NCI-H526 (cell line): ENCODE measurements at places on chromosomes 11 and 22.

GRCh38 chr11:130314184-130314749, 450 bp downstream of the ZBTB44 start:
- no peak for DNase-seq

- no peak for DNase-seq
Measured at GRCh38 chr11:473415-473814, 23.3 kb downstream of the PTDSS2 start.

DNA sequence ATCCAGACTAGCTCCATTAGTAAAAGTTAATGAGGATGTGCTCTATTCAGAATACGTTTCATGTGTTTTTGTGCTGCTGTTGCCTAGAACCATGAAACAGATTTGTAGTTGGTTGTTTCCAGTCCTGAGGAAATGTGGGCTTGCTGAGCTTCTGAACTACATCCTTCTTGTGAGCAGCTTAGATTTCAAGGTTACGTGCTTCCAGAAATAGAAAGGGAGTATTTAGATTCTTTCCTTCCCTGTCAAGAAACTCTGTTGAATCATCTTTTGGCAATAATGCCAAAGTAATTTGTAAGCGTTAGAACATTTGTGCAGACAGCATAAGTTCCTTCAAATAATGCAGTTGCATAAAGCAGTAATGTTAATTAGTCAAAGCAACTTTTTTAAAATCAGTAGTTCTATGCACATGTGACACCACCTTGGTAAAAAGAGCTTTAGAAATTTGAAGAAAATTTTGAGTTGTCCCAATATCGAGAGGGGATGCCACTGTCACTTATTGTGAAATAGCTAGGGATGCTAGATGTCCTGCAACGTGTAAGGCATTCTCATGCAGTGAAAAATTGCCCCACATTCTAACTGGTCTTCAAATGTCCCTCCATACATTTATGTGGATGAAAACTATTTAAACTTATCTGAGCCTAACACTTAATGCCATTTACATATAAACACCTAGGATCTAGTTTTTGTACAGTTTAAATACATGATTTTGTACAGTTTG, 169.6 kb downstream of the ETS1 start:
- DNase-seq, result no peak

DNA sequence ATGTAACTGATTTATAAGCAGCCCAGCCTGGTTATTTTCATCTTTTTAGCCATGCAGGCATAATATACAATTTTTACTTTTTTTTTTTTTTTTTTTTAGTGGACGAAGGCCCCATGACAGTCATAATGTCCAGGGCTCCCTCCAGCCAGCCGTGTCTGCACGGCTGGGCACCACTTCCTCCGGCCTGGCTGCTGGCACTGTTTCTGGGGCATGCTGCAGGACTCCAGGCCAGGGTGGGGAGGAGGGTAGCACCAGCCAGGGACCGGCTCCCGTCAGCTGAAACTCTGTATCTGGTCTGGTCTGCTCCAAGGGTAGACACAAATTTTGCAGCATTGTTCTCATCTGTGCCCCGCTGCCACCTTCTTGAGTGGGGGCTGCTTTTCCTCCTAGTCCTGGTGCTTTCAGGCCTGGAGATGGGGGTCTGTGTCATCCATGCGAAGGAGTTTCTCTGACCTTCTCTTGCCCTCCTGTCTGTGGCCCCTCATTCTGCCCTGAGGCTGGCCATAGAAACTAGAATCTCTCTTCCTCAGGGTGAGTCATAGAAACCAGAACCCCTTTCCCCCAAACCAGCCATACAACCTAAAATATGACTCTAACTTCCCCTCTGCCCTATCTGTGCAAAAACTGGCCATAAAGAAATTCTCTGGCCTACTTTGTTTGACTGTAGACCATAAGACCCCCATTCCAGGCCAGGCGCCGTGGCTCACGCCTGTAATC, 9.2 kb upstream of the RRP7A start:
- DNase-seq, result no peak

GRCh38 chr22:48800886-48801607, 1026.6 kb downstream of the BRD1 start:
- DNase-seq, result no peak

- DNase-seq, result no peak
Measured at GRCh38 chr11:14240221-14240620, 118.8 kb downstream of the RRAS2 start.

GRCh38 chr11:93969925-93970922, 50.9 kb upstream of the HEPHL1 start:
- DNase-seq, result no peak

GRCh38 chr11:42003801-42004200, 544.3 kb upstream of the LRRC4C start:
- no peak for DNase-seq

DNA sequence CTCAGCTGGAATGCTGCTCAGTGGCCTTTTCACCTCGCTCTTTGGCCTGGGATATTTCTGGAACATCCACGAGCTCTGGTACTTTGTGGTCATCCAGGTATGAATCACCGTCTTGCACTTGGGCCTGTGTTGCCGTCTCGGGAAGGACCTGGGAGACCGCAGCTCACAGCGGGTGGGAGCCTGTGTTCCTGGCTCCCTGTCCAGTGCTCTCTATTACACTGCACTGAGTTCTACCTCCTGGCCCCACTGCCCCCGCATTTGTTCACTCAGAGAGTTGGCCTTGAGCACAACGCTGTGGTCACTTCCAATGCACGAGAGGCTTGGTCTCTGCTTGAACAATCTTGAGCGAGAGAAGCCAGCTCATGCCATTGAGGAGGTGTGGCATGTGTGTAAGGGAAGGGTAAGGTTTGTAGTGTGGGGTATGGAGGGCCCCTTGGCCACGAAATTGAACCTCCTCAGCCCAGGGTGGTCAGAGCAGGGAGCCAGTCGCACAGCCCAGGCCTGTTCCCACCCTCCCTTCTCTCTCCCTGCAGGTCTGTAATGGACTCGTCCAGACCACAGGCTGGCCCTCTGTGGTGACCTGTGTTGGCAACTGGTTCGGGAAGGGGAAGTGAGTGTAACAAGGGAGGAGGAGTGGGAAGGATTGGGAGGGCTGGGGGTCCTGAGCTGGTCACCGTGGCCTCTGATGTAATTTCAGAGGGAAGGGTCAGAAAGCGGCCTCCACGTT, 16.2 kb downstream of the SLC37A2 start:
- DNase-seq, result no peak
